ENCODE measurements at places on chromosomes 1 and 21. TPM values are rescaled to one million over a fixed set of nuclear protein-coding genes. Genes with fewer than 3 reads are reported as not detected.

PITHD1 gene
- total RNA-seq, result 60.3 TPM

CYP4B1 gene
- total RNA-seq, result 29.4 TPM

CNTN2 gene
- 0.45 TPM for total RNA-seq

TOMM40L gene
- 7.8 TPM for total RNA-seq

FAM229A gene
- 5.1 TPM for total RNA-seq

KANK4 gene
- total RNA-seq, result 0.56 TPM

GRCh38 chr1:91912266-91912665 lies 26.3 kb upstream of the TGFBR3 start:
- DNase-seq, result no peak

GRCh38 chr1:92066321-92066720 lies 8.9 kb downstream of the SETSIP start:
- DNase-seq, result peak; percentile 51

- no peak for DNase-seq
Observed at GRCh38 chr1:212024469-212025149, 10.7 kb downstream of the INTS7 start.

DNA sequence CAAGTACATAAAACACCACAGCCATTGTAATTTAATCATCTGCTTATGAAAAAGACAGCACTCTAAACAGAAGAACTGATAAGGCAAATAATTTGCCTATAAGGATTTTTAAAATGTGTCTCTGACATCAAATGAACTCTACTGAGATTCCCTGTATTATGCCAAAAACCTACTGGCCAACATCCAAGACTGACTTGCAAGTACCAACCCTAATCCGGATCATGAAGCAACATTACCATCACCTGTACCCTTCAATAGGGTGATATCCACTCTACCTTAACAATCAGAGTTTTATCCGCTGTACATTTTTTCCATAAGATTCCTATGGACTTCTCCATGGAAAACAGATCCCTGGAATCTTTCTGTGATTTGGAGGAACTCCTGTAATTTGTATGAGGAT lies 4.6 kb downstream of the RGS7 start:
- DNase-seq, result no peak

DNA sequence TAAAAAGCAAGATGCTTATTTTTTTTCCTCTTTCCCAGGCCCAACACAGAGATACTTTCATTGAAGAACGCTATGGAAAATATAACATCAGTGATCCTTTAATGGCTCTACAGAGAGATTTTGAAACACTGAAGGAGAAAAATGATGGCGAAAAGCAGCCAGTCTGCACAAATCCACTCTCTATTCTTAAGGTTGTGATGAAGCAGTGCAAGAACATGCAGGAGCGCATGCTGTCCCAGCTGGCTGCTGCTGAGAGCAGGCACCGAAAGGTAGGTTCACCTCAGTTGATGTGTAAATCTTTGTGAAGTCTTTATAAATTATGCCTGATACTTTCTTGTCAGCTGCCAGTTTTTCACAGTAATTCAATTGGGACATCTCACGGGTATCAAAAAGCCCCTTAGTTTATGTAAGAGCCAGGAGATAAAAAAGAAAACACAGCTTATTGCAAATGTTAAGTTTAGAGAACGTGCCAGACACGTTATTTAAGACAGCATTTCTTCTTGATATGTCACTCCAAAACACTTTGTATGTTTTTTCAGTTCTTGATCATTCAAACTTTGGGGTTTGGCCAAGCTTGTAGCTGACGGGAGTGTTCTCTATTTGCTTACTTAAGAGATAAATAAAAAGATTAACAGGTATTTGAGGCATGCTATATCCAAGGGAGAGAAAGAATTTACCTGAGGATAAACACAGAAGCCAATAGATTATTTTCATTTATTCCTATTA lies 53.1 kb downstream of the CTTNBP2NL start:
- DNase-seq, result no peak

DNA sequence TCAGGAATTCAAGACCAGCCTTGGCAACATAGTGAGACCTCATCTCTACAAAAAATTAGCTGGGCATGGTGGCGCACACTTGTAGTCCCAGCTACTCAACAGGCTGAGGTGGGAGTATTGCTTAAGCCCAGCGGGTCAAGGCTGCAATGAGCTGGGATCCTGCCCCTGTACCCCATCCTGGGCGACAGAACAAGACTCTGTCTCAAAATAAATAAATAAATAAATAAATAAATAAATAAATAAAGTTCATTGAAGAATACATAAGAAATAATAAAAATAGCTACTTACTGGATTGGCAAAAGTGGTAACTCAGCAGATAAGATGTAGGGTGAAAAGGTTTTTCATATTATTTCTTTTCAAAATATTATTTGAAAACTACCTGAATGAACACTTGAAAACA lies 5.9 kb downstream of the CEP170 start:
- no peak for DNase-seq

DNA sequence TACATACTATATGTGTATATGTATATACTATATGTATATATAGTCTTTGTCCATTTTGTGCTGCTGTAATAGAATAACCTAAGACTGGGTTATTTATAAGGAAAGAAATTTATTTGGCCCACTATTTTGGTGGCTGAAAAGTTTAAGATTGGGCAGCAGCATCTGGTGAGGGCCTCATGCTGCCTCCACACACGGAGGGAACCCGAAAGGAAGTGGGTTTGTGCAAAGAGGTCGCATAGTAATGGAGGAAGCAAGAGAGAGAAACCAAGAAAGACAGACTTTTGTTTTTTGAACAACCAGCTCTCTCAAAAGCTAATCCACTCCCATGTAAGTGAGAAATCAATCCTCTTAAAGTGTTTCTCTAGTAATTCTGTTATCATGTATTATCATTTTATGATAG lies 1147.3 kb downstream of the NCAM2 start:
- no peak for DNase-seq

GRCh38 chr1:8398086-8398485 lies 80.2 kb downstream of the SLC45A1 start:
- DNase-seq, result no peak

DNA sequence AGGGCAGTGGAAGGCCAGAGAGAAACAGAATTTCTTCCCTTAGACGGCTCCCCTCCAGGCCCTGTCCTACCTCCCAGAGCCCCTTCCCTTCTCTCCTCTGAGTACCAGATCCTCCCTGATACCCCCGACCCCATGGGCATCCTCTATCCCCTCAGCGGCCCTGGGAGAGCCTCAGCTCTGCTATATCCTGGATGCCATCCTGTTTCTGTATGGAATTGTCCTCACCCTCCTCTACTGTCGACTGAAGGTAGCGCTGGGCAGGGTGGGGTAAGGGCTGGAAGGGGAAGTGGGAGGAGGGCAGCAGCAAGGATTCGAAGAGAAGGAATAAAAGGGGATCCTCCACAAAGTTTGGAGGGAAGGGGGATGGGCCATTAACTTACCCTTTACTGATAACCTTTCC lies 2.7 kb downstream of the FCER1G start:
- no peak for DNase-seq

DNA sequence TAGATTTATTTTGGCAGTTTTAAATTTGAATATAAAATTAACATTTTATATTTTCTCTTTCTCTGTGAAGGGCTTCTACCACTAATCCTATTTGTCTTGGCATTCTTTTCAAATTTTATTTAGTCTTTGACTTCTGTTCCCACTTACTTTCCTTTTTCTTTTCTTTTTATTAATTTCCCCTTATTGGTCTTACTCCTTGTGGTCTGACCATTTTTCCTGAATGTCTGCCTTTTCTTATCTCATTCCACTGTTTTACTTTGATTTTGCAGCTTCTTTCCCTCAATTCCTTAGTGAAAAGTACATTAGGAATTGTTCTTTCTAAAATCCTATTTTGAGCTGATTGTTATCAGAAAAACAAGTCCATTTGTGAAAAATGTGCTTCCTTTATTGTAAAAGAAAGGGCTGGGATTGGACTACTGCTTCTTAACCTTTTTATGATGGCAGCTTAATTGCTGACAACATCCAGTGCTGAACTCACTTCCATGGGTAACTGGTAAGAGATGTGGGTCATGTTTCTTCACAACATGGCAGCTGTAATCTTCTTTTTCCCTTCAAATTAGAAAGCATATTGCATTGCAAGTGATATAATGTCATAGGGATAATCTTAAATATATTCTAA lies 284.6 kb downstream of the DNM3 start:
- DNase-seq, result no peak

DNA sequence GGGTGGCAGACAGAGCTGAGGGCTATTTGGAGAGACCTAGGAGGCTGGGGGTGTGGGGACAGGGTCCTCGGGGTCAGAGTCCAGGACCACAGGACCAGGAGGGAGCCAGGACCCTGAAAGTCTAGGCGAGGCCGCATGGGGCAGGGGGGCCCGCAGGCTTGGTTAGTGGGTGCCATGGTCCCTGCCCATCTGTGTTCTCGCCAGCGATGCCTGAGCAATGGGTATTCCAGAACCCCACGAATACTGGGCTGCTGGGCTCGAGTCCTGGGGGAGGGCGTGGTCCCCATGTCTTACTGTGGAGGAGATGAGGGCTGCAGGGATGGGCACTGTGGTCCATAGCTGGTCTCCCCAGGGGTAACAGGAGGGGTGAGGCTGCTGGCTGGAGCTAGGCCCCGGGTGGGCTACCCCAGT lies 2.0 kb downstream of the KRTAP10-6 start:
- DNase-seq, result no peak

GRCh38 chr1:110225212-110225611 lies 15.1 kb downstream of the KCNC4 start:
- DNase-seq, result no peak

GRCh38 chr1:32884726-32885125 lies 1.6 kb upstream of the HPCA start:
- no peak for DNase-seq

GRCh38 chr1:39952359-39953110 lies 2.4 kb upstream of the MFSD2A start:
- DNase-seq, result peak; percentile 29

All from thyroid gland (tissue), 4 donors.